NCI-H2107 (cell line): ENCODE measurements at places on chromosomes 7 and 10.

DNA sequence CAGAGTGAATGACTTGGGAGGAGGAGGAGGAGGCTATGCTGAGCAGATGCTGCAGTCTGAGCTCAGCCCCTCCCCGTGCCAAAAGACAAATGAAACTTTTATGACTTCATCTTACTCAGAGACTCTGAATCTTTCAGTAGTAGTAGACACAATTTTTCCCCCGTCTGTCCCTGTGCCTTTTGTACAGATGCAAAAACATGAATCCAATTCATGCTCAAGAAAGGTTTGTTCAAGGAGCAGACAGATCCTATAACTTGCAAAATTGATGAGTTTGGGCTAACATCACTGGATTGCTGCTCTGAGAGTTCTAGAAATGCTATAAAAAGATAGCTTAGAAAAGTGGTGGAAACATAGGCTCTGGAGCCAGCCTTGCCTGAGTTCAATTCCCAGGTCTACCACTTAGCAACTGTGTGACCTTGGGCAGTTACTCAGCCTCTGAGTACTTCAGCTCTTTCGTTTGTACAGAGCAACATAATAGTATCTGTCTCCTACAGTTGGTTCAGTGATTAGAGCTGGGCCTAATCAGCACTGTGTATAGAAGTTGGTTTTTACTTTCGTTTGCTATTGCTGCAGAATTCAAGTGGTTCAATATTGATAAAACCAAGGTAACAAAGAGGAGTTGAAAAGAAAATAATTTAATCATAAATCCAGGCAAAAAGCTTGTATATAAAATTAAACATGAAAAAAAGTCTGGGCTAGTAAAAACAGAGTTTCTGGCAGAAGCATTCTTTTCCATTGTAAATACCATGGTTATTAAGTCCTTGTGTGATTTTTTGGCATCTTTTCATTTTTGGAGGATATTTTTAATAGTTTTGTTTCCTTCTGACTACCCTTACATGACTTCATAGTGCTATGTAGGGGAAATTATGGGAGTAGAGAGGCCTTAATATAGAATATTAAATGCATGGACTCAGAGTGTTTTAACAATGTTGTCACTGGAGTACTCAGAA is 174.2 kb upstream of the ZNF32 start:
- DNase-seq, result no peak

GRCh38 chr10:72729528-72729927 is 37.6 kb downstream of the MCU start:
- DNase-seq, result no peak

GRCh38 chr10:120891365-120891764 is 40.2 kb downstream of the WDR11 start:
- DNase-seq, result no peak

DNA sequence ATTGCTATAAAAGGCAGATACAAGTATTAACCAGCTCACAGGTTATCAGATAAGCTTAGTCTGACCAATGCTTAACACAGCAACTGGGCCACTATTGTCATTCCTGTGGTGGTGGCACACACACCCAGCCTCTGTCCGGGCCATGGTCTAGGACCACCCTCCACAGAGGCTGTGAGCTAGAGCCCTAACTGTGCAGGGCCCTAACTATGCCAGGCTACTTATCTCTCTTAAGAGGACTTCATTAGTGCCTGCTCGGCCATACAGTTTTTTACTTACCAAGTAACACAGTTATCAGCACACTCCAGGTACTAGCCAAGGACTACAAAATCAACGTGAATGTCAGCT is 2.1 kb upstream of the EGFR start:
- DNase-seq, result no peak

DNA sequence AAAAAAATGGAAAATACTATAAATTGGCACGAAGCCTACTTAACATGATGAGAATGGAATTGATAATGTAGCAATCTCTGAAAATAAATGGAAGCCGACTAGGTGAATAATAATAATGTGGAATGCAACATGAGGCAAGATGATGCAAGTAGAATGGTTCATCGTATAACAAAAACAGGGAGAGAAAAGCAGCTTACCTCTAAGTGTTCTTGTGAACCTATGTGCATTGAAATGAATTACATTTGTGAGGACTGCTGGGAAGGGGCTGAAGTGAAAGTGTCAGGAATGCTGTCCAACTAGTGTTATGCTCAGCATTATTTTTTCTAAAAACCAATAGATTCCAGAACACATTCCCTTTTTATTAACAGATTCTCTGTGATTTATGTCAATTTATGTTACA is 440.6 kb upstream of the LRRN3 start:
- DNase-seq, result no peak

DNA sequence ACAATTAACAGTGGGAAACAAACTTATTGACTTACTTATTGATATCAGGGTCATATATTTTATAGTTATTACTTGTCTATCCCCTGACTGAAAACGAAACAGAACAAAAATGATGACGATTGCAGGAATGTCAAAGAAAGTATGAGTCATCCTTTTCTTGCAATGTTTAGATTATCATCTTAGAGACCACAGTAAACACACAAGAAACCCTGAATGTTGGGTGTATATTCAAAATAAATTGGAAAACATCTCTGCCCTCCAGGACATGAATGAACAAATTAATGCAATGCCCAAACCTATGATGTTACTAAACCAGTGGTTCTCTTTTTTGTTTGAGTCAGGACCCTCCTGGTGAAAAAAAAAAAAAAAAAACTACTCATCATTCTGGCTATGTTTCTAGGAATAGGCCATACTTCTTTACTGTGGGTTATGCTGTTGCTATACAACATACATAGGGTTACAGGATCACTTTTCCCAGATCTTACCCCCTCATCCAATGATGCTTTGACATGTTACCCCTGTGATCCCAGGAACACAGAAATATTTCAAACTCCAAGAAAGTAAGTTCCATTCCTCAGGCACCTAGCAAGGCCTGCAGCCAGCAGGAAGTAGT is 623.4 kb upstream of the IGFBP3 start:
- DNase-seq, result no peak

- DNase-seq, result no peak
Observed at GRCh38 chr10:93299606-93300287, 182.4 kb downstream of the MYOF start.

DNA sequence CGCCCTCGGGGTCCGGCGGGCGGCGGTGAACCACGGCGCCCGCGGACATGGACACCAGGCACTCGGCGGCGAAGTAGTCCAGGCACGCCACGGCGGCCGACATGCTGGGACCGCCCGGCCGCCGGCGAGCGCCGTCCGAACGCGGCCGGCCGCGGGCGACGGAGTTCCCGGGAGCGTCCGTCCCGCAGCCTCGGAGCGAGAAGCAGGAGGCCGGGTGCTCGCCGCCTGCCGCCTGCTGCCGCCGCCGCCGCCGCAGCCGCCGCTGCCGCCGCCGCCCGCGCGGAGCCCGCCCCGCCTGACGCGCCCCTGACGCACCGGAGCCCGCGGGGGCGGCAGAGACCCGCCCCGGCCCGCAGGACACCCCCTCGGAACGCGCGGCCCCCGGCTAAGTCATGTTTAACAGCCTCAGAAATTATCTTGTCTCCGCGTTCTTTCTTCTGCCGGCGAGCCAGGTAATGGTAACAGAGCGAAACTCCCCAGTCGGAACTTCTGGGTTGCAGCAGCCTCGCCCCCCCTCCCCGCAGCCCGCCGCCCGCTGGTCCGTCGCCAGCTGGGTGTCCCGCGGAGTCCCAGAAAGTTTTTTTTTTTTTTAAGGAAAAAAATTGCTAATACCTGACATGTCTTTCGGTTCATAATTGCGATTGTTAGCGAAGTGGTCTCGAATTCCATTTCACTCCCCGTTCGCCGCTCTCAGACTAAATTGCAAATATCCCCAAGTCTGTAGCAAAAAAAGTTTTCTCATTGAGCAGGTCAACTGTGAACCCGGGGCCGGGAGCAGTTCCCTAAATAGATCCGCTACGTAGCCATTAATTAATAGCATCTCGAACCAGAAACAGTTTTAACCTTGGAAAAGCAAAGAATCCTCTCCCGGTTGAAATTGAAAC is at the start of gene KLF14:
TSS of gene KLF14 (minus strand) at position 277 of the 884 bp plus-strand sequence. CDS start at position 103, 174 bp downstream.
- no peak for DNase-seq

DNA sequence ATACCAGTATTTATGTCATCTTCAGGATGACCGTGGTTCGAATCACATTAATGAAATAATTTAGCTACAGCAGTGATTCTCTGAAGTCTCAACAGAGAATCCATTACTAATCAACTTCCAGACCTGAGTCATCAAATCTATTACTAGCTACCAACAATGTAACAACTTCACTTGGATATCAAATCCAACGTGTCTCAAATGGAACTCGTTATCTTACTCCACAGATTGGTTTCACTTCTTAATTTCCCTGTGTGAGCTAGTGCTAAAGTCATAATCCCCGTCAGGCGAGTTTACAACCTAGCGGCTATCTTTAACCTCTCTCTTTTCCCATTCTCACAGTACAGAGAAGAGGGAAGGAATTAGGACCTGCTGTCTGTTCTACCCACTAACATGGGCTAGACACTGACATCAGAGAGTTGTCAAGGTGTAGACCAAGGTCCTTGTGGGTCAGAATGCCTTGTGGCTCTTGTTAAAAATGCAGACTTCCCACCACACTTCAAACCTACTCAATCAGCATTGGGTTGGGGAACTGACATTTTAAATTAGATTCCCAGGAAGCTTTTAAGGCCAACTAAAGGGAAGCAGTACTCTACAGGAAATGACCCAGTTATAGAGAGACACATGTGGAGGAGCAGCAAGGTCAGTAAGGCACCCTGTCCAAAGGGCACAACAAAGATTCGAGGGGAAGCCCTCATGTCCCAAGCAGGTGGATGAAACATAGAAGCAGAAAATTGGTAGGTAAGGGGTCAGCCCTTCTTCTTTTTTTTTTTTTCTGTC is 57.3 kb upstream of the GSAP start:
- no peak for DNase-seq

- no peak for DNase-seq
Observed at GRCh38 chr10:3424111-3424851, 251.7 kb upstream of the PITRM1 start.
